ENCODE measurements at places on chromosomes 11 and 22. TPM values are rescaled to one million over a fixed set of nuclear protein-coding genes. Genes with fewer than 3 reads are reported as not detected.

DNA sequence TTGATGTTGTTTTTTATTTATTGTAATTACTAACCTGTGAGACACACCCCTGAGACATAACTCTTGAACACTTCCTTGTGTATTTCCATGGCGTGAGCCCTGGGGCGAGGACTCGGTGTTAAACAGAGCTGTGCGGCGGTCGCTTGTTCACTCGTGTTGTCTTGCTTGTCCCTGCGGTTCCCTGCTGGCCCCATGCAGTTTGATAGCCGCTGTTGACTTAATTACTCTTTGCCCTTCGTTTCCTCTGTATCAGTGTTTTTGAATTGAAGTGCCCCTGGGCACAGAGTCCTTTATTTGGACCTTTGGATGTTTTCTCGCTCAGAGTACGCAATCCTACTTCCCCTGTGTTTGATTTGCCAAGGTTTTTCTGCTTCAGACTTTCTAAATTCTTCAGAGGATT is 52.7 kb downstream of the TBC1D22A start:
- no peak for DNase-seq
- H3K4me1 ChIP-seq: peaks cover 21% of the 10 kb centered on the region
- no peaks in the 10 kb centered on the region for H3K27me3 ChIP-seq
- peak overlapping the region; percentile 88 for H3K27ac ChIP-seq
- no peak overlapping the region for H3K4me3 ChIP-seq

GRCh38 chr11:3137486-3138177 is 27.5 kb downstream of the OSBPL5 start:
- H3K27ac ChIP-seq: no peak overlapping the region
- peak; percentile 69 for DNase-seq
- no peaks in the 10 kb centered on the region for H3K36me3 ChIP-seq

The GPHA2 gene
- not detected for total RNA-seq

The CALCA gene
- not detected for total RNA-seq

- no peak overlapping the region for H3K4me3 ChIP-seq
- no peak for DNase-seq
- no peaks in the 10 kb centered on the region for H3K4me1 ChIP-seq
- no peak overlapping the region for H3K27ac ChIP-seq
- H3K36me3 ChIP-seq: no peaks in the 10 kb centered on the region
Observed at GRCh38 chr11:84501750-84502149, 1125.4 kb downstream of the DLG2 start.

GRCh38 chr11:111733016-111733415 is 33.2 kb downstream of the PPP2R1B start:
- H3K36me3 ChIP-seq: no peaks in the 10 kb centered on the region
- H3K4me3 ChIP-seq: no peak overlapping the region
- H3K27me3 ChIP-seq: no peaks in the 10 kb centered on the region

The BDNF gene
- total RNA-seq: 0.31 TPM

DNA sequence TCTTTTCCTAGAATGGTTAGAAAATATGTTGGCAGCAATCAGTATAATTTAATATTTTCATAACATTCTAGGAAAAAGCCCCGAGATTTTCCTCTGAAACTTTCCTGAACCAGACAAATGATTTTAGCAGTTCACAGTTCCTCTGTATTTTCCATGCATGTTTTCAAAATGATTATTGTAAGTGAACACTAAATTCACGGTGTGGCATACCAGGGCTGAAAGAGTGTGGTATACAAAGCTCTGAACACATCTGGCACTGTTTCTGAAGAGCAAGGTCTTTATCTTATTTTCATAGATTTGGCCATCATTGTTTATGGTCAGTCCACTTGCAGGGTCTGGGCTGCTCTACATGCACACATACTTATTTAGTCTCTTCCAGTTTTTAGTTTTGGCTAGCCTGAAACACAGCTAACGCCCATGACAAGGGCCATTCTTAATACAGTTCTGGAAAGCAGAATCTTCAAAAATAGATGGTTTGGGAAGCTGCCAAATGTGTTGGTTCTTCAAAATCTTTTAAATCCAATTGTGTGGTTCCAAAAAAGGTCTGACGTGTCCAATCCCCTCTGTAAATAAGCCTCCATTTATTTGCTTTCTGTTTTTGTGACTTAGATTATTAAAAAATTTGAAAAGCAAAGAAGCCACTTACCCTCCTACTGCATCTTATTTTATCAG is 7.9 kb upstream of the GAB2 start:
- H3K27ac ChIP-seq: no peak overlapping the region
- H3K27me3 ChIP-seq: no peaks in the 10 kb centered on the region
- no peak for DNase-seq
- H3K36me3 ChIP-seq: no peaks in the 10 kb centered on the region
- no peak overlapping the region for H3K4me3 ChIP-seq

Measured in kidney (tissue), 22 donors.